Fibroblast of skin of abdomen (primary cell): ENCODE measurements at places on chromosomes 6 and 20.

- DNase-seq = no peak
Observed at GRCh38 chr20:59772373-59772705, 161.1 kb downstream of the SYCP2 start.

DNA sequence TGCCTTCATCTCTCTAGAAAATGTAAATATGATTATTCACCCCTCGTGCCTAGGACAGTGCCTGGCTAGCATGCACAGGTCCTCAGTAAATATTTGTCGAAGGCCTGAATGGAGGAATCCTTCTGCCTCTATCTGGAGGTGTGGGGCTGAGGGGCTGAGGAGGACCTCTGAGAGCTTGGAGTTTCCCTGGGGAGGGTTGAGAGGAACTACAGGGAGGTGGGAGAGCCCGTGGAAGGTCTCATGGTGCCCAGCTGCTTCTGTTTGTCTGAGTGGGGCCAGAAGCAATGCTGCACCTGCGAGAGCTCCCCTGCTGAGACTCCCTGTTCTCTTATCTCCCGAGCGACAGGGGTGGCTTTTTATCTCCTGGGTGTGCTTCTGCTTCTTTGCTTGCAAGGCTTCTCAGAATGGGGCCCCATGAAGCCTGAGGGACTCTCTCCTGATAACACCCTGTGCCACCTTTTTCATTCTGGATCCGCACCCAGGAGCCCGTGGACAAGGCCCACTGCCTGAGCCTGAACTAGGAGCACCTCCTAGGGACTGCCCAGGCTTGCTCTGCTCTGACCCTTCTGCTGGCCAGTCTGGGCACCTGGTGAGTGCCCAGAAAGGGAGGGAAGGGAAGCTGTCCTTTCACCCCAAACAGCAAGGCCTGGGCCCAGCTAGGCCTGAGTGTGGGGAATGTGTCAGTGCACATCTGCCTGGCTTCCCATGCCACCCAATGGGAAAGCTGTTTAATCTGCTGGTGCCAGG lies 2.4 kb downstream of the SLC29A1 start:
- no peak for DNase-seq

GRCh38 chr6:126102358-126102757 lies 116.0 kb downstream of the TRMT11 start:
- no peak for DNase-seq

DNA sequence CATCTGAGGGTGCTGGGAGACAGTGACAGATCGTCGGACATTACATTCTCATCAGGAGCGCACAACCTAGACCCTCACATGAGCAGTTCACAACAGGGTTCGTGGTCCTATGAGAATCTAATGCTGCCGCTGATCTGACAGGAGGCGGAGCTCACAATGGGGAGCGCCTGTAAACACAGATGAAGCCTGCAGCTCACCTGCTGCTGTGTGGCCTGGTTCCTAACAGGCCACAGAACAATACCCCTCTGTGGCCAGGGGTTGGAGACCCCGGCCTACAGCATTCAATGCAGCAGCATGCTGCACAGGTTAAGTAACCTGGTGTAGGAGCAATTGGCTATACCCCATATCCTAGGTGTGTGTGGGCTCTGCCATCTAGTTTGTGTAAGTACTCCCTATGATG lies 19.5 kb downstream of the ANKRD60 start:
- no peak for DNase-seq

DNA sequence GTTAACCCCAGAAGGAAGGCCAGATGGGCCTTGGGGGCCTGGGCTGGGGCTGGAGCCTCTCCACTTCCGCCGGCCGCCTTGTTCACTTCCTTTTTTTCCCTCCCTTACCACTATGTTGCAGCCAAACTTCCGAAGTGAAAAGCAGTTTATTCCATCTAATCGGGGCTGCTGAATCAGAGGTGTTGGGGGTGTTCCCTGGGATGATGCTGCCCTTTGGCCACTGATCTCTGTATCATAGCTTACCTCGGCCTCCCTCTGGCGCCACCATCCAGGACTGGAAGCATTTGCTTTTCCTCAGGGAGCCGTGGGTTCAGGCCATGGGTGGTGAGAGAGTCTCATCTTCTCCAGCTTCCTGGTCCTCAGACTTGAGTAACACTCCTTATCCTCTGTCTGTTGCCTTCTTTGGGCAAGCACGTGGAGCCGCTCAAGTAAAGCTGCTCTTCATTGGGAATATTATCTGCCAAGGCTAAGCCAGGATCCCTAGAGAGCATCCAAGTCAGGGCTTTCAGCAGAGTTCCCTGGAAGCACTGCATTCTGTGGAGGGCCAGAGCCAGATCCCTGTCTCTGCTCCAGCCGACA lies 39.6 kb downstream of the SLX4IP start:
- DNase-seq = no peak

DNA sequence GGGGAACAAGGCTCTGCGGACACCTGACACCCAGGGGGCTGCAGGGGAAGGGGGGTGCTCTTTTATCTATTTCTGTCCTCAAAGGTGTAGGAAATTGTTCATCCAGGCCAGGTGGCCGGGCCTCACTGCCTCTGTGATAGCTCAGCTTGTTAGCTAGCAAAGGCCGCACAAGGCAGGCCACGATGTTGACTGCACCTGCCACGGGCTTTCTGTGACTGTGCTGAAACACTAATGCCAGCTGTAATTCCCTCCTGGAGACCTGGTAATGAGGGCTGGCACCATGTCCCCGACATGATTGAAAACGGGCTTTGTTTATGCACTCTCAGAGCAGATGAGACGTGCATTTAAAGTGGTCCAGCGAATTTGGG lies 61.4 kb upstream of the APCDD1L start:
- no peak for DNase-seq

DNA sequence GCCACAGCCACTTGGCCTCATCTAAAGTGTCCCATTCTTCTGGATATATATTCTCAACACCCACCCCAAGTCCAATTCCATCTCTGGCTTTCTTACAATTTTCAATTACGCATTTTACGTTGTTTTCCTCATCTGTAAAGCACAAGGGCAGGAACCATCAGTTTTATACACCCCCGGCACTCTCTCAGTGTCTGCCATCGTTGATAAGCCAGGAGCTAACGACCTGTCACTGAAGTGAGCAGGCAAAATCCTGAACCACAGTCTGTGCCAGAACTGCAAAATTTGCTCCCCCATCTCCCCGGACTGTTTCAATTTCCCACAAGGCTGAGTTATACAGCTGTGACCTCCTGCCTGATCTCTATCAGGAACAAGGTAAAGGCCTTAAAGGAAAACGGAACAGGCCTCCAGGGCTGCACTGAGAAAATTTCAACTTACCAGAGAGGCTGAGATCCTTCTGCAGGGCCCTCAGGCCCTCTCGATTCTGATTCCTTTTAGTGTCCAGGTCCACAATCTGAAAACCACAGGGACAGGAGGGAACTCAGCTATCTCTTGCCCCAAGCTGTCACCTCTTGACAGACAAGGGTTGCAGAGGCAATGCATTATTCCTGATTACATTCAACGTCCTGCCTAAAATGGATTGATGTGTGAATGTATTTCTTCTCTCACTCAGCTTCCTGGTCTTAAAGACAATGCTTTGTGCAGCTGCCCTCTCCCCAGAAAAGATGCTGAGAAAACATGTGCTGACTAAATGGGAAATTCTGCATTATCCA lies 1.8 kb downstream of the PDRG1 start:
- no peak for DNase-seq

GRCh38 chr6:130183271-130184222 lies 39.2 kb downstream of the SAMD3 start:
- DNase-seq = no peak

GRCh38 chr6:134534708-134535149 lies 216.8 kb upstream of the SGK1 start:
- DNase-seq = peak; percentile 51

- DNase-seq = no peak
Observed at GRCh38 chr20:63702751-63703470, 4.9 kb downstream of the ARFRP1 start.

DNA sequence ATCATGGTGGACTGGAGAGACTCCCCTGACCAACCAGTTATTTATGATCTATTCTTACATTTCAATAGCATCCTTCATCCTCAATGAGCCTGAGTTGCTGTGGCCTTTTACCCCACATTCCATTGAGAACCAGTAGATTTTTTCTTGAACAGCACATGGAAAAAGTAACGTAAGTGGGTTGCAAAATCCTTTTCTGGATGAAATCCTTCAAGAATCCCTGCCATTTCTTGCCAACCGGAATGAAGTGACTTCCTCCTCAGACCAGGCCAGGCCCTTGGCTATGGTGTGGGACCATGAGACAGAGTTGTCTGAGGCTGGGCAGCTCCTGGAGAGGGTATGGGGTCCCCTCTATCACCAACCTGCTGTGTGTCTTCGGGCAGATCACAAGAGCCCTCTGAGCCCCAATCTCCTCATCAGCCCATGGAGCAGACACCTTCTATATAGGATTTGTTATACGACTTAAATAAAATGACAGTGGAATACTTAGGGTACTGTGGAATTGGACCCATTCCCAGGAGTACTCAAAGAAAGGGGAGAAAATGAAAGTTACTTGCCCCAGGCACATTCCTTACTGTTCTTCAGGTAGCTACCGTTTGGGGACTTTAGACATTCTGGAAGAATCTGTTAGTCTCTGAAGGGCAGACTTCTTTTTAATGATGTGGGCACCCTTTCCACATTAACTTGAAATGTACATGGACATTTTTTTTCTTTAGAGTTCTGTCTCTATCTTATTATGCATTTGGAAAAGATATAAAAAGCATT lies 10.9 kb downstream of the EYA2 start:
- no peak for DNase-seq

DNA sequence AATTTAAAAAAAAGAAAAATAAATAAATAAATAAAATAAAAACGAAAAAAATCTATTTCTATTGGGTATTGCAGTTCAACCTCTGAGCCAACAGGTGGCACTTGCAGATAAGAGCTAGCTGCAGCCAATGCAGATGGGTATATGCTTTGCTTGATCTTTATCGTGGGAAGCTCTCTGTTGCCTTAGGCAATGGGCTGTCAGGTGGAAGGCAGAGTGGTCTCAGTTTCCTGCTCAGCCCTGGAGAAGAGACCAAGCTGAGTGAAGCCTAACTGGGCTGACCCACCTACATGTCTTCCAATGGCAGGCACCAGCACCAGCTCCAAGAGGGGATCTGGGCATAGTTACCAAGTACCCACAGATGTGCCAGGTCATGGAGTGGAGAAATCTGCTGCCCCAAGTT lies 95.0 kb downstream of the AK9 start:
- peak; percentile 25 for DNase-seq

GRCh38 chr6:112237066-112237465 lies 17.3 kb downstream of the LAMA4 start:
- DNase-seq = no peak

- peak; percentile 76 for DNase-seq
Observed at GRCh38 chr6:53986165-53986720, 125.0 kb upstream of the MLIP start.

DNA sequence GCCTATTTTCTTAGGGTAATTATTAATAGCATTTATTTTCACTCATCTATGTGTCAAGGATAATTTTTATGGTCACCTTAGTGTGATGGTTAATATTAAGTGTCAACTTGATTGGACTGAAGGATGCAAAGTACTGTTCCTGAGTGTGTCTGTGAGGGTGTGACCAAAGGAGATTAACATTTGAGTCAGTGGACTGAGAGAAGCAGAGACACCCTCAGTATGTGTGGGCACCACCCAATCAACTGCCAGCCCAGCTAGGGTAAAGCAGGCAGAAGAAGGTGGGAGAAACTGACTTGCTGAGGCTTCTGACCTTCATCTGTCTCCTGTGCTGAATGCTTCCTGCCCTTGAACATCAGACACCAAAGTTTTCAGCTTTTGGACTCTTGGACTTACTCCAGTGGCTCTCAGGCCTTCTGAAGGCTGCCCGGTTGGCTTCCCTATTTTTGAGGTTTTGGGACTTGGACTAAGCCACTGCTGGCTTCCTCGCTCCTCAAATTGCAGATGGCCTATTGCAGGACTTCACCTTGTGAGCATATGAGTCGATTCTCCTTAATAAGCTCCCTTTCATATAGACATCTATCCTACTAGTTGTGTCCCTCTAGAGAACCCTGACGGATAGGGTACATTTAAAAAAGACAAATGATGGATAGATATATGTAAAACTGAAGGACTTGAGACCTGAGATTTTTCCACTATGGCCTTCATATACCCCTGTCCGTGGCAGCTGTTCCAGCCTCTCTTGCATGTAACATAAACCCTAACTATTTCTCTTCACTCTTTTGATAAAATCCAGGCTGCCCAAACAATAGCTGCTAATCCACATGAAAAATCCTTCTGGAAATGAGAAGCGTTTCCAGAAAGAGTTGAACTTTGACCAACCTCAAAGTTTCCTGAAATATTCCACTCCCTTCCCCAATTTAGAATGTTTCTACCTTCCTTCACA lies 62.1 kb upstream of the RGS17 start:
- DNase-seq = no peak

DNA sequence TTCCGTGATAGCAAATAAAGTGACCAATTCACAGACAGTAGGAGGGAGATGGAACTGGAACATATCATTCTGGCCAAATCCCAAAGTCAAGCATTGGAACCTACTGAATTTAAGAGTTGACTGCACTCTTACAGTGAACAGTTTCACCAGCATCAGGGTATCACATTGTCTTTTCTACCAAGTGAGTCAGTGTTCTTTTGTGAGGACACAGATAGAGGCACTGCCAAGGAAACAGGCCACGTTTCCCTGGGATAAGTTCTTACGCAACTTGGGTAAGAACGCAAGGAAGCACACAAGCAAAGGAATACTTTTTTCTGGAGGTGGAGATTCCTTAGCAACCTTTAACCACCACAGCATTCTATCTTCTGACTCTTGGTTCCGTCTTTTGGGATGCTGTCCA lies 28.6 kb upstream of the ENPP5 start:
- no peak for DNase-seq

DNA sequence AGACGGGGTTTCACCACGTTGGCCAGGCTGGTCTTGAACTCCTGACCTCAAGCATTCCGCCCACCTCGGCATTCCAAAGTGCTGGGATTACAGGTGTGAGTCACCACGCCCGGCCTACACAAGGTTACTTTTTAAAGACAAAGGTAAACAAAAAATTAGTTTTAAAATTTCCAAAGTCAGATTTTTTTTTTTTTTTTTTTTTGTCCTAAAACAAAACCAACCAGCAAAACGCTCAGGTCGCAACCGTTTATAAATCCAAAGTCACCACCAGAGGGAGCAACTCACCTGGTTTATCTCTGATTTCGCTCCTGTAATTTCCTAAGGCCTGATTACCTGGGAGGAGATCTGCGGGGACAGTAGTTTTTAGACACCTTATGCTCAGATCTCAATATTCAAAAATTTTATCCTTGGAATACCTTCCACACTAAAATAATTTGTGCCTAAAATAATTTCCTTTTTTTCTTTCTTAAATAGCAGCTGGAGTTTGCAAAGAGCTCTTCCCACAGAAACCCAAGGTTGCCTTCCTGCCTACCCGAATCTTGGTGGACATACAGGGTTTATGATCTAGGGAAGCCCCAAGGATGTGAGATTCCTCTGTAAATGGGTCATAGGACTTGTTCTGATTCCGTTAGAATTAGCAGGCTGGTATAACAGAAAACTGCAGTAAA lies 19.8 kb upstream of the TREM1 start:
- peak; percentile 32 for DNase-seq
